ENCODE measurements at places on chromosomes 7 and 10.

- no peak for DNase-seq
Measured at GRCh38 chr7:43799605-43800004, 41.1 kb downstream of the BLVRA start.

DNA sequence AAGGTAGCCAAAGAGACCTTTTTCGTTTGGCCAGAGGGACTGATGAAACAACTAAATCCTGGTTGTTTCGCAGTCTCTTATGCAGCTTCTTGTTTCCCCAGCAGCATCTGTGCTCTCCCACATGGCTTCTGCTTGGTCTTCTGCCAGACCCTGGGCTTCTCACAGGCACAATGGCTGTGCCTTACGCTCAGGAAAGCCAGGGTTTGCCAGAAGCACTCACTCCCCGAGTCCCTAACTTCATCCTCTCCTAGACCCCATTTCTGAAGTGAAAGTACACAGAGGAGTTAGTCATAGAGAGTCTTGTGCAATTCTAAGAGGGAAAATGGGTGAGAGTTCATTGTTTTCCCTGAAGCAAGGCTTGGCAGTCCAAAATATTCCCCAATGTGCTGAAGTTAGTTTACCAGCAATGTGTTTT, 121.7 kb downstream of the EVX1 start:
- no peak for DNase-seq

- no peak for DNase-seq
Measured at GRCh38 chr7:38839851-38840250, 69.1 kb downstream of the VPS41 start.

DNA sequence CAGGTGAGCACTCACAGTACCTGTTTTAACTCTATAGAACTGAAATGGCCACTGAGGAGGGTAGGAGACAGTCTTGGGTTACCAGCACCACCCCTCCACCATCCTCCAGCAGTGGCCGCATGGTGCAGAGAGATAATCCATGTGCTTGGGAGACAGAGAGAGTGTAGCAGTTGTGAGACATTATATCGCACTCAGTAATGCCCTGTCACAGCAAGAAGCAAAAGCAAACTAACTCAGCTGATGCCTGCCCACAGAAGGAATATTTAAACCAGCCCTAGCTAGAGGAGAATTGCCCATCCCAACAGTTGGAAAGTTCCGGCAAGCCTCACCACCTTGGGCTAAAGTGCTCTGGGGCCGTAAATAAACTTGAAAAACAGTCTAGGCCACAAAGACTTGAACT, 58.8 kb upstream of the HBP1 start:
- no peak for DNase-seq

DNA sequence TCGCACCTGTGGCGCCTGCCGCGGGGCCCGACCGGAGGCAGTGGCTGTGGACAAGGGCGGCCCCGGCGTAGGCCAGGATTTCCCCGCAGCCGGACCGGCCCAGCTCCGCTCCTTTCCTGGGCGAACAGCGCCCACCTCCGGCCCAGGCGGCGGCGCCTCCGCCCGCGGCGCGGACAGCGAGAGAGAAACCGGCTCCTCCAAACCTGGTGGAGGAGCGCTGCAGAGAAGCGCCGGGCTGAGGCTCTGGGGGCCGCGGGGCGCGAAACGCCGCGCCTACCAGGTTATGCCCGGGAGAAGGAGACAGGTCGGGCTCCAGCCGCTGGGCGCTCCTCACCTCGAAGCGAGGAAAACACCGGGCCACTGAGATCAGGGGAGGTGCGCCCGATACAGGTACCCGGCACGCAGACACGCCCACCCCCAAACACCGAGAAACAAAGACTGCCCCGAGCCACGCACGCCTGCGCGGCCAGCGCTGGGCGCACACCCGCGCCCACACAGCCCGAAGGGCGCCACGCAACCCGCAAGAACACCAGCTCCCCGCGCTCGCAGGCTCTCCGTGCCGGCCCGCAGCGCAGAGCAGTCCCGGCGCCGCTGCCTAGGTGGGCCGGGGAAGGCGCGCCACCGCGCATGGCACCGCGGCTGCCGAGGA, 3.3 kb downstream of the GRID1 start:
- DNase-seq: no peak

- no peak for DNase-seq
Measured at GRCh38 chr10:84567133-84567532, 238.7 kb downstream of the CCSER2 start.

DNA sequence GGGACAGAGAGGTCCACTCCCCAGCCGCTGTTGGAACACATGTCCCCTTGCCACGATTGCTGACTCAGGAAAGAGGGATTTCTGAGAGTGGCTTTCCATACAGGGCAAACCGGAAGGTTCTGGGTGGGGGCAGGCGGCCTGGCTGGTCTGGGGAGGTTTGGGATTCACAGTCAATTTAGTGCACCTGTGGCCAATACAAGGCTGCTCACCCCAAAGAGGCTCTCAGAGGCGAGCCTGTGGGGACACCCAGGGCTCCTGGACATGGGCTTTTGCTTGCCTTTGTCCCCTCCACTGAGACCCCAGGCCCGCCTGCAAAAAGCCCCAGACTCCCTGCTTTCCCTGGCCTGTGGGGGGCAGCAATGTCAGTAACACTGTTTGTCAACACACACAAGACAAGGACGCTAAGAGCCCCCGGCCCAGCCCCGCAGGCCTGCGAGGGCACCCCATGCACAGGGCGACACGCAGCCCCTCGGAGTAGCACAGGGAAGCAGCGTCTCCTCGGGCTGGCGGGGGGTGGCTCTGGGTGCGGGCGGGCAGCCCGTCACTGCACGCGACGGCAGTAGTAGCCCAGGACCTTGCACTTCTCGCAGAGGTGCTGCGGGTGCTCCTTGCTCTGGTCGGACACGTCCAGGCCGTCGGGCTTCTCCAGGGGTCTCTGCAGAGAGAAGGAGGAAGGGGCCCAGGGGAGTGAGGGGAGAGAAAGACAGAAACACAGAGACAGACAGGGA, 38.7 kb downstream of the PPIF start:
- DNase-seq: no peak

- DNase-seq: no peak
Measured at GRCh38 chr10:16559236-16559773, 37.6 kb upstream of the C1QL3 start.

DNA sequence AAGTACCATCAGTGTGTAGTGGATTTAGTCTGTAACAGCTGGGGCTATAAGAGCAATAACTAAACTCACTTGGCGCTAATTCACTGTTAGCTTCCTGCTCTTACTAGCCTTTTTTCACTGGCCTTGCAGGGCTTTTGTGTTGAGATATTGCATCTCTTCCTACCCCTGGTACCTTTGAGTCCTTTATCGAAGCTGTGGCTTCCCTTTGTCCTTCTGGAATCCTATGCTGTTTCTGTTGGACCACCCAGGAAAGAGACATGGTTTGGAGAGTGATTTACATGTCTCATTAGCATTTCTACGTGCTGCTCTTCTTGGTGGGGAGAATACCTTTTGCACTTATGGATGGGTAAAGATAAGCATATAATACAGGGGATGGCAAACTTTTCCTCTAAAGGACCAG, 103.8 kb downstream of the MLLT10 start:
- no peak for DNase-seq

DNA sequence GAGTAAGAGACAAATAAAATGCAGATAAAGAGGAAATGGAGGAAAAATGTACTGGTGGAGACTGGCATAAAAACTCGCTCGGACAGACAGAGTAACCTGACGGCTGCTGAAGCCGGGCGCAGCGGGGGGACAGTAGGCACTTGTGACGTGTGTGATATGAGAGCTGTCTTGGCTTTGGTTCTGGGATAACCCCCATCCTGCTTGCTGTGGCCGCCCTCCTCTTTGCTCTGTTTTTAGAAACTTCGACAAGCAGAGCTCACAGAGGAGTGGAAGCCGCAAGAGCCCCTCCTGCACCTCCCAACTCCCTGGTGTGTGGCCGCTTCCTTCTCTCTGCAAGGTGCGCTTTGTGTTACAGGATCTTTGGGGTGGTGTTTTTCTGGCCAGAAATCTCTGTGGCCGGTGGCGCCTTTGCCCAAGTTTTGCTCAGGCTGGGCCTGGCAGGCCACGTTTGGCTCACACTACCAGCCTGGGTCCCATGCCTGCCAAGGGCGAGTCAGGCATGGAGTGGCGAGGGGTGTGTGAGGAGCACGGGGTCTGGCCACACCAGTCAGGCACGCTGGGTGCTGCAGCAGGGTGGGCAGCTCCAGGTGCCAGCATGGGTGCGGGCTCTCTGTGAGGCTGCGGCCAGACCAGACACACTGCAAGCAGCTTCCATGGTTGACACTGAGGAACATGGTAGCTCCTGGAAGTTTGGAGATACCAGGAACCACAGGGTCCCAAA, 268.0 kb downstream of the DNAJB6 start:
- DNase-seq: no peak

DNA sequence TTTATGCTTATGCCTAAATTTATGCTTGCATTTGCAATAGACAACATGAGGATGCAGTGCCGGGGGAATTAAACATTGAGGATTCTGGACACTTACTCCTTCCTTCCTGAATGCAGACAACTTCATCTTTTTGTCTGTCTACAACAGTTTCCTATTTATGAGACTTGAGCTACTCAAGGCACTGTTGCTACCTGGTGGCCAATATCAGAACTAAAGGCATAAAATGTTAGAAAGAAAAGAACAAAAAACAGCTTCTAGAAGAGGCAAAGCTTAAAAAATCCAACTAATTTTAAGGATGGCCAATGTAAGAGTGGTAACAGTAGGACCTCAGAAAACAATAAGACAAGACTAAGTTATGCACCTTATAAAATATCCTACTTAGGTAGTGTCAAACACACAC, 144.5 kb upstream of the PTN start:
- no peak for DNase-seq

DNA sequence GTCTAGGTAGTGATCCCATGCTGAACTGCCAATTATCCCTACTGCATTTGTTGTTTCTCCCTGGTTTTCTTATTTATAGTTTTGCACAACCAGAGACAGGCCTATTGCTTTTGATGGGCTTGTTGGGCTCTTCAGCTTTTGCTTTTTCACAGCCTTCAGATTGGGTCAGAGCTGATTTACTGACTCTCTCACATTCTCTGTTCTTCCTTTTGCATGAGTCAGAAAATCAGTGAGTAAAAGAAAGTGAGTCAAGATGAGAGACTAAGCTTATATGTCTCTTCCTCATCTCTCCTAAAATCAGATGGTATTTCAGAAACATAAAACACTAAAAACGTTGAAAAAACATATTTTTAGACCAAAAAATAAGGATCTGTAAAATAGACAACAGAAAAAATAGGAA, 1135.4 kb downstream of the XPNPEP1 start:
- DNase-seq: no peak

Measured in esophagus squamous epithelium (tissue), 5 donors.